Fibroblast of the aortic adventitia (primary cell): ENCODE measurements at places on chromosomes 13 and 19. TPM values are rescaled to one million over a fixed set of nuclear protein-coding genes. Genes with fewer than 3 reads are reported as not detected.

The ADGRL1 gene
- 6.0 and 14.3 TPM in 2 replicates for total RNA-seq

GRCh38 chr13:109145631-109146030, 516.2 kb downstream of the MYO16 start:
- DNase-seq: peak; percentile 78

DNA sequence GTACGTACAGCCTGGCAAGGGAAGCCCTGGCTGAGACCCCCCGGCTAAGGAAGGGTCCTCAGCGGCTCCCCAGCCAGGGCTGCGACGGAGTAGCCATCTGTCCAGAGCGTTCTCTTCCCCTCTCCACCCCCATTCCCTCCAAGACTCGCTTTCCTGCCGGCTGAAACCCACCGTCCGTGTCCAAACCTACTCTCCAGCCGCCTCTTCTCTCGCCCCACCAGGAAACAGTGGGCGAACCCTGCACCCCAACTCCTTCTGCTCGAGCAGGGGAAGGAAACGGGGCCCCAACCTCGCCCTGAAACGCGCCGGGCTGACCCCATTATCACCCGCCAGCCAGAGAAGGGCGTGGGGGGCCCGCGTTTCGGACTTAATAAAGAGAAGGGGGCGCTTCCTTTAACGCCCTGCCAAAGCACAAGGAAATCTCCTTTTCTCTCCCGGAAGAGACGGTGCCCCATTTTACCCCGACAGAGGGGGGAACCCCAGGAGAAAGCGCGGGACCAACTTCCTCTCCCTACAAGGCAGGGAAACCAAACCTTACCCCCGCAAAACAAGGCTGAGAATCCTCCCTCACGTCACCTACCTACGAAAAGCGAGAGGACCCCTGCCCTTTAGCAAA, 2.5 kb downstream of the ZC3H4 start:
- no peak for DNase-seq

- DNase-seq: peak; percentile 96
Measured at GRCh38 chr13:110126391-110126961, 180.5 kb downstream of the COL4A1 start.

DNA sequence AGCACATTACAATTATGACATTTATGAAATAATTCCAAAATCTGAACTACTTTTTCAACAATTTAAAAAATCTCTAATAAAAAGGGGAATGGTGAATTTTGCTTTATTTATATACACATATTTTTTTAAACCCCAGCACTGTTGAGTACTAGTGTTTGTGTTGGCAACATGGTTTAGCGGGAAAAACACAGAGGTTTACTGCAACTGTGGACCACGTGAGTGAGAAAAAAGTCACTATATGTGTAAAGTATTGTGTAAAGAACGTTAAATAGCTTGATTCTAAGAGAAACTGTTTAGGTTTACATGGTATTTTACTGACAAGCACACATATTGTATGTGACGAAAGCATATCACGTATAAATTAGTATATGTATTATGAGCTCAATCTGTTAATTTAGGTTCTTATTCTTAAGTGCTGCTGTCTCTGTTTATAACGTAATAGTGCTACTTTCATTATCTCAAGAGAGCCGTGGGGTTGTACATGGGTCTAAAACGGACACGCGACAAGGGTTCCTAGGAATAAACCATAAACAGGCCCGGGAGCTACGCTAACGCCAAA, 617 bp downstream of the SKA3 start:
- no peak for DNase-seq

DNA sequence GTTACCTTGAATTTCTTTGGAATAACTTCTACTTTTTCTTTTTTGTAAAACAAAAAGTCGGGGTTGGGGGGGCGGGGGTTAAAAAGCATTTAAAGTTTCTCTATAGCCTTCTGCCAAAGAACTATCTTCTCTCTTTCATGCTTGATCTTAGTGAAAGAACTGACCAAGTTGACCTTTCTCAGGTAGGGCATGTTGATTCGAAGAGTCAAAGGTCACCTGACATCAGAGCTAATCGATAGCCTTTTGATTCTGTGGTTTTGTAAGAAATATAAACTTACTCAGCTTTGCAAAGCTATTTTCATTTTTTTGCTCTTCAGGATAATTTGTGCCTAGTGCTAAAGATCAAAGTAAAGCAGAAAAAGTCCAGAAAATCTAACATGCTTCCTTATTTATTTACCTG, 181.5 kb downstream of the IRS2 start:
- DNase-seq: no peak

GRCh38 chr13:106445996-106446395, 89.5 kb downstream of the EFNB2 start:
- no peak for DNase-seq

DNA sequence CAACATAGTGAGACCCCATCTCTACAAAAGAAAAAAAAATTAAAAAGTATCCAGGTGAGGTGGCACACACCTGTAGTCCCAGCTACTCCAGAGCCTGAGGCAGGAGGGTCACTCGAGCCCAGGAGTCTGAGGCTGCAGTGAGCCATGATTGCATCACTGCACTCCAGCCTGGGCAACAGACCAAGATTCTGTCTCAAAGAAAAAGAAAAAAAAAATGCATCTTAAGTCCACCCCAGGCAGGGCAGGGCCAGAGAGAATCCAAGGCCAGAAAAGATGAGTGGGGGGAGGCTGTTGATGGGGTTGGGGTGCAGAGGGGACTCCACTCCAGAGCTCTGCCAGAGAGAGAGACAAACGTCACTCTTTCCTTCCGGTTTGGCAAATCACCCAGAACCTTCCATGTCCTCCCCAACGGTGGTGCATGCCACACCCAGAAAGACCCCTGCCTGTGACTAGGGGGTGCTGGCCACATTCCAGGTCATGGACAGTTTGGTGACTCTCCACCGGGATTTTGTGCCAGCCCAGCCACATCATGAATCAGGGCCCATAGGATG, 431 bp downstream of the FUT3 start:
- DNase-seq: peak; percentile 77
